ENCODE measurements at places on chromosomes 6 and 20. TPM values are rescaled to one million over a fixed set of nuclear protein-coding genes. Genes with fewer than 3 reads are reported as not detected.

IPCEF1 gene
- not detected for total RNA-seq

CCN6 gene
- total RNA-seq: not detected

MLN gene
- total RNA-seq: not detected

CFB gene
- total RNA-seq: not detected

SDHAF4 gene
- 23.8 TPM for total RNA-seq

RSPO3 gene
- 5.7 TPM for total RNA-seq

BPIFB2 gene
- total RNA-seq: not detected

HTR1E gene
- total RNA-seq: not detected

FAM209B gene
- not detected for total RNA-seq

NKX2-2 gene
- not detected for total RNA-seq

MAD2L1BP gene
- 59.0 TPM for total RNA-seq

BLTP3A gene
- total RNA-seq: 6.5 TPM

PROKR2 gene
- total RNA-seq: not detected

FAM217A gene
- total RNA-seq: not detected

FOXQ1 gene
- not detected for total RNA-seq

FAM83C gene
- not detected for total RNA-seq

MRAP2 gene
- not detected for total RNA-seq

SHLD1 gene
- 1.4 TPM for total RNA-seq

PPP1R14C gene
- total RNA-seq: not detected

HELZ2 gene
- total RNA-seq: 14.3 TPM

HDDC2 gene
- 133 TPM for total RNA-seq

DEK gene
- total RNA-seq: 149 TPM

SEL1L2 gene
- total RNA-seq: not detected

ZNF391 gene
- total RNA-seq: 17.0 TPM

TASP1 gene
- total RNA-seq: 9.2 TPM

CNBD2 gene
- 8.6 TPM for total RNA-seq

EEF1A2 gene
- 58.1 TPM for total RNA-seq

All from G401 (cell line).